ENCODE measurements at places on chromosomes 3 and 15. TPM values are rescaled to one million over a fixed set of nuclear protein-coding genes. Genes with fewer than 3 reads are reported as not detected.

- DNase-seq, result no peak
Observed at GRCh38 chr15:46450112-46450809, 815.4 kb downstream of the SQOR start.

- DNase-seq, result no peak
Observed at GRCh38 chr3:66800941-66801545, 197.1 kb upstream of the KBTBD8 start.

- DNase-seq, result no peak
Observed at GRCh38 chr3:120028271-120029047, 65.8 kb downstream of the GSK3B start.

The DUSP7 gene
- 18.0 TPM for total RNA-seq

The AP3B2 gene
- 0.89 TPM for total RNA-seq

GRCh38 chr3:183583331-183584245 is 28.1 kb upstream of the KLHL6 start:
- no peak for DNase-seq

The GRAMD2A gene
- 0.39 TPM for total RNA-seq

GRCh38 chr15:42092398-42093318 is 1.7 kb downstream of the PLA2G4D start:
- DNase-seq, result no peak

GRCh38 chr3:31105438-31106077 is 211.1 kb upstream of the GADL1 start:
- DNase-seq, result no peak

- DNase-seq, result no peak
Observed at GRCh38 chr3:95939235-95939809, 875.1 kb upstream of the EPHA6 start.

The SI gene
- total RNA-seq, result not detected

Measured in skin of body (tissue), 3 donors.